ENCODE measurements at places on chromosomes 6 and 20.

DNA sequence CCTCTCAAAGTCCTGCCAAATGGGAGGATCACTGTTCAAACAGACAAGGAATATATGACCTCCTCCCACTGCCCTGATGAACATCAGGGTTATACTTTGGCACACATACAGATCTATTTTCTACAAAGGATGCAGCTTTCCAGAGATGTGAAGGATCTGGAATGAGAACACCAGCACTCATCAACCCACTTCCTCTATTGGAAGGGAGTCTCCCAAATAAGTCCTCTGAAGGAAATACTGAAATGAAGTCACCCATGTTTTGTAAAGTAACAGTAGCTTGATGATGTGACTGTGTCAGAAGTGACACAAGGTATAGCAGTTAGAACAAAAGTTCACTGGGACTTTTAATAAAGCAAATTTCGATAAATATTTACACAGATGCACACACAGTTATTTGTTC, 104.9 kb downstream of the OGFRL1 start:
- no peak for DNase-seq

DNA sequence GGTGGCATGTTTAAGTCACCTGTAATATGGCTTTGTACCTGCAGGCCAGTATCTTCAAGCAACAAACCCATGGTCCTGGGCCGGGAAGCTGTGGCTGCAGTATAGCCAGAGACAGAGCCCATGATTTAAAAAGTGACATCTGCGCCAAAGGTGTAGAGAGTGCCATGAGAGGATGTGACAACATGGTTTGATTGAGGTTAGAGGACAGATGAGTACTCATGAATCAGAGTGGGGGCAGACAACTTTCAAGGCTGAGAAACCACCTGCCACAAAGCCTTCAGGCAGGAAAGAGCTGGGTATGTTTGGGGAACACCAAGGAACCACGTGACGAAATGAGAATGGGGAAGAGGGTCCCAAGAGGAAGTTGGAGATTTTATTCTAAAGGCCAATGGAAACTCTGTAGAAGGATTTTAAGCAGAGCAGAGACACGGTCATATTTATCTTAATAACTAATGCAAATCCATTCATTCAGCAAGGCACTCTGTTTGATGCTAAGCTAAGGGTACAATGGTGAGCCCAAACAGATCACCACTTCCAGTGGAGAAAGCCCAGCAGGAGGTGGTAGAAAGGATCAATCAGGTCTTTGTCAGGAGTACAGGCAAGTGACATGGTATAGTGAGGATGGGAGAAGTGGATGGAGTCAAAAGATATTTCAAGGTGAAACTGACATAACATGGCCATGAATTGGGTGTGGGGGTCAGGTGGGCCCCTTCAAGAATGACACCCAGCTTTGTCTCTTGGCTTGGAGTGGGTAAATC, 3.4 kb upstream of the MICAL1 start:
- no peak for DNase-seq

DNA sequence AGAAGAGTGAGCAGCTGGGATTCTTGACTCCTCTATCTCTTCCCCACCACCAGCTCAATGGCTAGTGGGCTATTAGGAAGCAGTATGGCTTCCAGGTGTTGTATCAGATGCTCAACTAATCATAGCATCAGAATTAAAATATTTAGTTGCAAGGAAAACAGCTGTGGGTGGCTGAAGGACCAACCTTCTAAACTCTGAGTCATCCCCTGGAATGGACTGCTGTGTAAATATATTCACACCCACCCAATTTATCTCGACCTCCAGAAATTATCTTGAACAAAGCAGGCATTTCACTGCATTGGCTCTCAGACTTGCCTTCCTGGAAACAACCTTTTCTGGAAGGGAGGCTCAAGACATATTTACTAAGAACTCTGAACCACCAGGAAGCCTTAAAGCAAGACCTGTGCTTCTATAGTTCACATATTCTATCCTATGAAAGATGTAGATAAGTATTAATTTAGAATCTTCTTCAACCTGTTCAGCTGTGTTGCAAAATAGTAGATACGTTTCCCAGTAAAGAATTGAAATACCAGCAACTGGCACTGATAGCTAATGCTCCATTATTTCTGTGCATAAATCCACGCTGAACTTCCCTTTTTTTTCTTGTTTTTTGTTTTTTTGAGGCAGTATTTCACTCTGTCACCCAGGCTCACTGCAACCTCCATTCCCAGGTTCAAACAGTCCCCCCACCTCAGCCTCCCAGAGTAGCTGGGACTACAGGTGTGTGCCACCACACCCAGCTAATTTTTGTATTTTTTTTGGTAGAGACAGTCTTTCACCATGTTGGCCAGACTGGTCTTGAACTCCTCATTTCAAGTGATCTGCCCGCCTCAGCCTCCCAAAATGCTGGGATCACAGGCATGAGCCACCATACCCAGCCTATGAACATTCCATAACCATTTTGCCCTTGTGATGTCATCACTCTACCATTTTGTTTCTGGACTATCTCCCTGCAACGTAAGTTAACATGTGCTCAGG, 56.9 kb upstream of the CD2AP start:
- peak; percentile 70 for DNase-seq

DNA sequence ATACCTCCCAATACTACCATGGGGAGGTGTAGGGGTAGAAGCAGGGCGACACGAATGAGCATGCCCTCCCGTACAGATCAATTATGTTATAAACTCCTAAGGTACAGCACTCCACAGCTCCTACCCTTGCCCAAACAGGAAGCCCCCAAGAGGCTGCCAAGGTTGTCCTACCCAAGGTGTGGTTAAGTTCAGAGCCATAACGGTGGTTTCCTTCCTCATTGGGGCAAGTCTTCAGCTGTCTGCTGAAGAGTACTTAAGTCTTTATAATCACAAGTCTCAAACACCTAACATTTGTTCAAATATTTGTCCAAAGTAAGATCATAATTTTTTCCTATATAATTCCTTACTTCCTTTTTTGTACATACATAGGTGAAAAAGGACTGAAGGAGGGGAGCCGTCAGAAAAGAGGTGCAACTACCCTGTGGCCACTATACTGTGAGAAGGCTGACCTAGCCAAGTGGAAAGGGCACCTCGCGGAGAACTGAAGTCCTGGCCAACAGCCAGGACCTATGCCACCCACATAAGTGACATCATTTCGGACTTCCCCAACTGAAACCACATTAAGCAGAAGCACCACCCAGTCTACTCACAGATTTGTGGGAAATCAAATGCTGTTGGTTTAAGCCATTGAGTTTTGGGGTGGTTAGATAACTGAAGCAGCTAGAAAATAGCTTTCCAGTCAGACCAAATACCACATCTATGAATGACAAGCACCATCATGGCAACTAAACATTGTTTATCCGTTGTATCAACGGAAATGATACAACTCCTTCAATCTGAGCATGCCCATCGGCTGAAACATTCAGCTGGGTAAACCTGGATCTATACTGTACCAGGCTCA, 2.9 kb upstream of the RAB22A start:
- no peak for DNase-seq

GRCh38 chr6:149089510-149089909, 228.0 kb upstream of the TAB2 start:
- no peak for DNase-seq

DNA sequence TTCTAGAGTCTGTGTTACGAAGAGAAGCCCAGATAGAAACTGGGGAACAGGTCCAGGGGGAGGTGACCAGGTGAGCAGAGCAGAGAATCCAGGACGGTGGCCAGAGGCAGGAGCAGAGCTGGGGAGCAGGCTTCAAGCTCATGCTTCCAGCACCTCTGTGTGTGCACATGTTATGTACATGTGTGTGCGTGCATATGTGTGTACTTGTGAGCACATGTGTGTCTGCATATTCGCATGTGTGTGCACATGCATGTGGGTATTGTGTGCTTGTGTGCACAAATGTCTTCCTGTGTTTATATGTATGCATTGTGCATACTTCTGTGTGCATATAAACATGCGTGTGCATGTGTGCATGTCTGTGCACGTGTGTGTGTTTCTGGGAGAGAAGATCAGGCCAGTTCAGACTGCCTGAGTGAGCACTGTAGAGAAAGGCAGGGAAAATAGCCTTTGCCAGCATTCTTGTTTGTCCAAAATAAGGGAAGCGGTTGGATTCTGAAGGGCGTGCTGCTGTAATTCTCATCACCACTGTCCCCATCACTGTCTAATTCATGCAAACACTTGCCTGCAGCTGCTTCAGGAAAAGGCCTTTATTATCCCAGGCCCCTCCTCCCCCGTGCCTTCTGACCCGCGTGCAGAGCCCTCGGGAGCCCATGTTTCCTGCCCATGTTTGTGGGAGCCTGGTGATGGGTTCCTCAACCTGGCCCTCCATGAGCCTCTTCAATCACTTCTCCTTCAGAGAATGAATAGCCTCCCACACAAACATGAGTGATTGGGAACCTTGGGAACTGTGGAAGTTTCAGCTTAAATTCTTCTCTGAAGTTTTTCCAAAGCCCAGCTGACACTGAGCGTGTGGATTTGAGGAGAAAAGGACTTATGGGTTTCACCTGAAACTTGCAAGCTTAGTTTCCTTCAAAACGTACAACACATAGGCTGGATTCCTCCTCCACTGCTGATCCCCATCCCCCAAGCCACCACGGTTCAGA, 161.7 kb upstream of the AFDN start:
- DNase-seq = no peak

DNA sequence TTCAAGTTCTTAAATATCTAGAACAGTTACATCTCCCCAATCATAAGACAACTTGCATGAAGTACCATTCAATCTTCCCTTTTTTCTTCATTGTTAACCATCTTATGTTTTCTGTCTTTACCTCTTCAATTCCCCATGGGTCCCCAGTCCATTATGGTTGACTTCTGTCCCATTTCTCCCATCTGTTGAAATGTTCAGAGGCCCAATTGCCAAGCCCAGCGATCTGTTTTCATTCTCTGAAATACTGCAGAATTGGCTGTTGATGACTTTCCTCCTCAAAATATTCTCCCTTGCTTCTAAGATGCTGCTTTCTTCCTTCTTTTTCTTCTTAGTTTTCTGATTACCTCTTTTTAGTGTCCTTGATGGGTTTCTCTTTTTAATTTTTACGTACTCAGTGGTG, 26.0 kb downstream of the DSTN start:
- DNase-seq = no peak

DNA sequence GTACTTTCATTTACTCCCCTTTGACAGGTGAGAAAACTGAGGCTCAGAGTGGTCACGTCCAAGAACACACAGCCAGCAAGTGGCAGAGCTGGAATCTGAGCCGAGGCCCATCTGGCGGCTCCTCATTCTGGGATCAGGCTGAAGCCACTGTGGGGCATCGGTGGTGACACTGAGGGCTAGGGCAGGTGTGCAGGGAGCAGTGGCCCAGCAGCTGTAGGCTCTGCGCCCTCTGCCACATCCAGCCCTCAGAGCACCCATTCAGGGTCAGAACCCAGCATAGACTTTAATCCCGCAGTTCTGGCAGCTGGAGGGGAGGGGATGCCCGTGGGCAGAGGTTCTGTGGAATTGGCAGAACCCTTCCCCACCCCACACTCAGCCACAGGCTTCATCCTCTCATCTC, 210.3 kb downstream of the PREX1 start:
- DNase-seq = no peak

- peak; percentile 43 for DNase-seq
Observed at GRCh38 chr6:7992002-7992815, 72.0 kb downstream of the BLOC1S5 start.

GRCh38 chr20:62792182-62792939, 3.9 kb upstream of the MRGBP start:
- no peak for DNase-seq

DNA sequence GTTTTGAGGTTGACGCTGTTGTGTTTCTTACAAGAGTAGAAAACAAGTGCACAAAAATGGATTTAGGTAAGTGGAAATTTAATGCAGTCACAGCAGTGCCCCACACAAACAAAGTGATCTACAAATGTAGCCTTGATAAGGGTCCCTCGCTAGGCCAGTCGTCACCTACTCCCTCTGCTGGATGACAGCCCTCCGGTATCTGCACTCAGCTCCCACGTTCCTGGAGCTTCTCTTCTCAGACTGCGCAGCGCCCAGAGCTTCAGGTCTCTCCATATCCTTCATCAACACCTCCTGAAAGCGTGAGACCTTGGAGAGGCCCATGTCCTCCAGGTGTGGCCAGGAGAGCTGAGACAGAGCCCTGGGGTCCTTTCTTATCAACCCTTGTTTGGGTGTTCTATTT, 58.3 kb upstream of the MAP3K4 start:
- DNase-seq = no peak

DNA sequence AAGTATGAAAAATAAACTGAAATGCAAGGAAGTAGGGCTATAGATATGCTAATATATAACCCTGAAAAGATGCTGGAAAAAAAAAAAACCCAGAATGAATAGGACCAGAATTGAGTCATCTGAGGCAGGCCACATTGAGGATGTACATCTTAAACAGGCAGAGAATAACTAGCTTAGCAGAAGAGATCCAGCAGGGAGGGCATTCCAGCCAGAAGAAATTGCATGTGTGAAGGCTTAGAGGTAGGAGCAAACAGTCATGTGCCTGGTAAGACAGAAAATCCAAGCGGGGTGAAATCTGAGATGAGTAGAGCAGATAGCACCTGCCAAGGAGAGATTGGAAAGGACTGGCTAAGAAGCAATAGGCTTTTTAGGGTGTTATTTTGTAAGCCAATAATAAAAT, 2.6 kb downstream of the COL19A1 start:
- no peak for DNase-seq

DNA sequence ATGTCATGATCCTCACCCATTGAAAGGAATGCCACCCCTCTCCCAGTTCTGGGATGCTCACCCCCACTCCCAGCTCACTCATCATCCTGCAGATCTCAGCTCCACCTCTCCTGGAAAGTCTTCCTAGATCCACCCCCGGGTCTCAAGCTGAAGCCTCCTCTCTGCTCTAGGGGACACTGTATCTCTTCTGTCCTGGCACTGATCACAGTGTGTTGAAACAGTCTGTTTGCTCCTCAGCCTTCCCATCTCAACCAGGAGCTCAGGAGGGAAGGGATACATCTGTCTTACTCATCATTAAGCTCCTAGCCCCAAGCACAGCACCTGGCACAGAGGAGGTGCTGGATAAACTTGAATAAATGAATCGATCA, 80.1 kb downstream of the MRPL14 start:
- DNase-seq = no peak

DNA sequence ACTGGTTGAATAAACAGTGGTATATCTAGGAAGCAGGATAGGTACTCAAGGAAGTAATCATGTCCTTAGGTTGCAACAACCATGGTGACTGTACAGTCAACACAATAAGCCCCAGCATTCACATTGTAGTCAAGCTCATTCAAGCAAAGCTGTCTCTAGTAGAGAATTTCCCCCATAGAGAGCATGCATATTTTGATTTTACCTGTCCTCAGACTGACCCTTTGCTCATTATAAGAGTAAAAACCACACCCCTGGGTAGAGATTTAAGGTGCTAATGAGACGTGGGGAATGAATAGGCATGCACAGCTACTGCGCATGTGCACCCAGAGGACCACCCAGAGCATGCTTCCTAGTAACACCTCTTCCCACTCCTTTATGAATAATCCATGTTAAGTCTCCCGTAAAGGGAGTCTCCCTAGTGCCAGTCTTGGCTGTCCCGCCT, 6.1 kb upstream of the RNF8 start:
- no peak for DNase-seq
